Stimulated activated CD8-positive, alpha-beta memory T cell treated with anti-CD3 and anti-CD28 coated beads, Interleukin-7, amount 100 ng/mL, for 1 hour (primary cell): ENCODE measurements at places on chromosomes 11 and 22.

DNA sequence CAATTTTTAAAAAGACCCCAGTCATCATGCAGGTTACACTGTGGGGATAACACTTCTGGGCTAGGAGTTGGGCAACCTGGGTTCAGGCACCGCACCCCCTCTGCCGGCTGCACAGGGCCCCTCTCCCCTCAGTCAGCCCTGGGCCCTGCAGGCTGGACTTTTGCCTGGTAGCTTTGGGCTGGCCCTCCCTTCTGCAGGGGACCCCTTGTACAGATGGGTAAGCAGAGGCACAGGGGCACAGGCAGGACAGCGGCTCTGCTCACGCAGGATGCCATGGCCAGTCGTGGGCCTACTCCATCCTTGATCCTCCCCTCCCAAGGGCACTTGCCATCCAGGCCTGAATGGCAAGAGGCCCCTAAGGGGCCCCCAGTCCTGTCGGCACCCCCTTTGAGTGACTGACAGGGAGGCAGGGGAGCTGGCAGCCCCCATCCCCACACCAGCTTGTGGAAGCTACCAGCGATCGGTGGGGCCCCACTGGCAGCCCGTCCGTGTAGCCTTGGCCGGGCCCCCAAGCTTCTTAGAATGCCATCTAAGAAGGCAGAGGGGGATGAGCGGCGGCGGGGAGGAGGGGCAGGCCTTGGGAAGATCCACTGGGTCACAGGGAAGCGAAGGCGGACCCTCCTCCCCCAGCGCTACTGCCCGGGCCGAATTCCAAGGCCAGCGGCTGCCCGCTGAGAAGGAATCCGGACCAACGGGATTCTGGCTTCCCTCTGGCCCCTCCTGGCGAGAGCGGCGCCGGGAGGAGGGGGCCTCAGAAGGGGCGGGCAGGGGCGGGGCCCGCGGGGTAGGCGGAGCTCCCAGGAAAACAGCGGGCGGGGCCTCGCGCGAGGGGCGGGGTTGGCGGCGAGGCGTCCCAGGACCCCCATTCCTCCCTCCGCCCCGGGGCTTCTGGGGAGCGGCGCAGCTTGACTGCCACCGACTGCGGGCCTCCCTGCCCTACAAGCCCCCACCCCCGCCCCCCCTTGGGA, 6.8 kb upstream of the CHKA start:
- DNase-seq: no peak

GRCh38 chr11:13463779-13464290, 813 bp upstream of the BTBD10 start:
- no peak for DNase-seq

DNA sequence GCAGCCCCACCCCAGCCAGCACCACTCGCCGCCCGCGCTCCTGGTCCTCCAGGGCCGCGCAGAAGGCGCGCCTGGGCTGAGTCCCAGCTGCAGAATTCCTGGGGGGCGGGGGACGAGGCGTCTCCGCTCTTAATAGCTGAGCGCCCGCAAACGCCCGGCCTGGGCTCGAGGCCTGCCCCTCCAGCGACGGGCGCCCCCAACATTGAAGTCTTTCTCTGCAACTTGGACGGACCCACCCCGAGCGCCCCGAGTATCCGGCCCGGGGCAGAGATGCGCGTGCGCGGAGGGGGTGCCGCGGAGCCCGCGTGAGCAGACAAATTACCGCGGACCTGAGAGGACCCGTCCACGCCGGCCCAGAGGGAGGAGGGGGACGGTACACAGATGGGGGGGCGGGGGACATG, 6.7 kb upstream of the SYT7 start:
- peak; percentile 6 for DNase-seq

GRCh38 chr11:4025967-4026324, 68.7 kb upstream of the RRM1 start:
- DNase-seq: no peak

GRCh38 chr11:116687458-116688201, 85.2 kb downstream of the BUD13 start:
- DNase-seq: no peak

- no peak for DNase-seq
Measured at GRCh38 chr11:60809249-60809648, 24.1 kb downstream of the MS4A10 start.

DNA sequence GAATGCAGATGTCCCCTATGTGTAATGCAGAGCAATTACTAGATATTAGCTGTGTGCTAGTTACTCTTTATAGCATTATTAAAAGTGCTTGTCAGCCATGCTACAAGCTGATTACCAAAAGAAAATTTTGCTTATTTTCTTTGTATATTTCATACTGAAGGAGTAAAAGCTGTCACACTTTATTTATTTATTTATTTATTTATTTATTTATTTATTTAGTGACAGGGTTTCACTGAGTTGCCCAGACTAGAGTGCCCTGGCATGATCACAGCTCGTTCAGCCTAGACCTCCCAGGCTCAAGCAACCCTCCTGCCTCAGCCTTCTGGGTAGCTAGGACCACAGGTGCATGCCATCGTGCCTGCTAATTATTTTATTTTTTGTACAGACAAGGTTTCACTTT, 4.3 kb upstream of the MTNR1B start:
- no peak for DNase-seq

DNA sequence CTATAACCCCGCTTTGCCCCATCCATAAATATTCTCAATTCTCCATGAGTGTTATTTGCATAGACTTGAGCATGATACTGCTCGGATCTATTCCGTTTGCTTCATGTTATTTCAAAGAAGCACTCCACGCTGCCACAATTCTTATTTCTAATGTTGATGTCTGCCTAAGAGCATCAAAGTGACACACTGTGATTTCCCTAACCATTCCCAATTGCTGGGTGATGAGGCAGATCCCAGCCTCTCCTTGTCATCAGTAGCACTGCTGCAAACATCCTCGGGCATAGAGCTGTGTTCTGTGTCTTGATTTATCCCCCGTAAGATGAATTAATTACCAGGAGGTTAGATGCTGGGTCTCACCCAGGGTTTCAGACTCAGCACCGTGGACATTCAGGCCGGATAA, 178.3 kb upstream of the SEZ6L start:
- DNase-seq: no peak

- no peak for DNase-seq
Measured at GRCh38 chr22:37705205-37705604, 8.4 kb downstream of the TRIOBP start.

GRCh38 chr22:18119409-18120110, 9.0 kb downstream of the TUBA8 start:
- DNase-seq: no peak

DNA sequence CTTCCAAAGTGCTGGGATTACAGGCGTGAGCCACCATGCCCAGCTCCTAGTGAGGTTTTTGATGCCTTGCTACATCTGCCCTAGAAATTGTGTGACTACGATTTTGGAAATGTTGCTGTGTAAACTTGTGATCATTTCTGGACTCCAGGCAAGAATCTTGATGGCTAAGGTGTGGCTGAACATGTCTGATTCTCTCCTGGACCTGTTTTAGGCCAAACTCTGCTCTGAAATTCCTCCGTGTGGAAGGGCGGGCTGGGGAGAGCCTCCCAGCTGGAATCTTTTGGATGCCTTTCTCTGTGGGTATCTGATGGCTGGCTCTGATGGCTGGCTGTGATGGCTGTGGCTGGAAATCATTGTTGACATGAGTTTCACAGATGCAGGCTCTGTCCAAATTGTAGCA, 8.2 kb downstream of the PNPLA3 start:
- no peak for DNase-seq

DNA sequence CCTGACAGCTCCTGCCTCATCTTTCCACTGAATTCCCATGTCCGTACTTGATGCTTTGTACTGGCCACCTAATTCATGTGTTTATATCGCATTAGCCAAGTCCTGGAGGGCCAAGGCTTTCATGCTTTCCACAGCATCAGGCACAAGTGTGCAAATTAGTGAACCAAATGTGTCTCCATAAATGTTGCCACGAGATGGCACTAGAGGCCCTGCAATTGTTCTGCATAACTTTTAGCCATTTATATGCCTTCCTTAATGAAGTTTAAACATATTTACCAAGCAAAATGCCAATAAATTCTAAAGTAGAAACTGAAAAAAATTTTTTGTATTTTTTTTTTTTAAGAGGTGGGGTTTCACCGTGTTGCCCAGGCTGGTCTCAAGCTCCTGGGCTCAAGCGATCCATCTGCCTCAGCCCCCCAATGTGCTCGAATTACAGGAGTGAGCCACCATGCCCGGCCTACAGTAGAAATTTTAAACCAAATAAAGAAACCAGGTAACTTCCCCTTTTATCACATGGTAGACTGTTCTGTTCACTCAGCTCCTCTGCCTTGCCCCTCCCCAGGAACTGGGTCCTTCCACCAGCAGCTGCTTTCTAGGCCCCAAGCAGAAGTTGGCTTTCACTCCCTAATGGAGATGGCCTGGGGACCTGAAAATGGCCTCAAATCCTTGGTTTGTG, 20.8 kb upstream of the IL18BP start:
- peak; percentile 16 for DNase-seq

DNA sequence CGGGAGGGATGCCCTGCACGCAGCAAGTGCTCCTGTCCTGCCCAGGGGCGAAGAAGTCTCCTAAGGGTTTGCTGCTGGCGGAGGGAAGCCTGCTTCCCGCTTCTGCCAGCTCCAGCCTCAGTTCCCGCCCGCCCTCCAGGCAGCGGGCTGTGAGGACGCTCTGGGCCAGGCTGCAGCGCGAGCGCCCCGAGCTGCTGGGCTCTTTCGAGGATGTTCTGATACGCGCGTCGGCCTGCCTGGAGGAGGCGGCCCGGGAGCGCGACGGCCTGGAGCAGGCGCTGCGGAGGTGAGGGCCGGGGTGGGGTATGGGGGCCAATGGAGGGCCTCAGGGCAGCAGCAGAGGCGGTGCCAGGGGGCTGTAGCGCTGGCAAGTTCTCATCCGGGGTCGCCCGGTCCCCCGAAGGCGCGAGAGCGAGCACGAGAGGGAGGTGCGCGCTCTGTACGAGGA, 2.2 kb downstream of the CRACR2B start:
- DNase-seq: no peak

- no peak for DNase-seq
Measured at GRCh38 chr22:44752285-44753188, at the start of gene ARHGAP8. Gene ARHGAP8 (plus strand): TSS chr22:44752575. CDS start chr22:44786528, 33,953 bp downstream.

GRCh38 chr11:125662689-125663088, 18.0 kb downstream of the ACRV1 start:
- no peak for DNase-seq

DNA sequence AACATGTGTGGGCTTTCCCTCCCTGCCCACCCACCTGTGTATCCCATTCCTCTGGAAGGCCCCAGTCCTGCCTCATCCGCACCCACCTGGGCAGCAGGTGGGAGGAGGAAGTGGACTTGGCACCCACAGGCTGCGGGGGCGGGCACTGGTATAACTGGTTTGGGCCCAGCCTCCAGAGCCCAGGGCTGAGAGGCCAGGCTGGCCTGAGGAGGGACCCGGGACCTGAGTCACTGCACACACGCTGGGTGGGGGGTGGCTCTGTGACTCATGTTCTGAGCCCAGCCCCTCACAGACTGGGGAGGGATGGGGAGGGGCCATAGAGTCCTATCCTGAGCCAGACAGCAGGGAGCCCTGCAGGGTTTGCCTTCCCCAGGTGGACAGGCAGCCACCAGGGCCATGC, 16.7 kb downstream of the PHLDA2 start:
- no peak for DNase-seq

GRCh38 chr11:1654388-1655167, 25.0 kb downstream of the KRTAP5-5 start:
- DNase-seq: no peak

- DNase-seq: no peak
Measured at GRCh38 chr11:21072558-21072957, 403.2 kb downstream of the NELL1 start.

GRCh38 chr11:92941676-92942571, 27.5 kb upstream of the MTNR1B start:
- DNase-seq: no peak

- DNase-seq: no peak
Measured at GRCh38 chr11:82305123-82305522, 428.5 kb downstream of the FAM181B start.

- DNase-seq: no peak
Measured at GRCh38 chr11:129828301-129828836, 12.7 kb downstream of the TMEM45B start.

DNA sequence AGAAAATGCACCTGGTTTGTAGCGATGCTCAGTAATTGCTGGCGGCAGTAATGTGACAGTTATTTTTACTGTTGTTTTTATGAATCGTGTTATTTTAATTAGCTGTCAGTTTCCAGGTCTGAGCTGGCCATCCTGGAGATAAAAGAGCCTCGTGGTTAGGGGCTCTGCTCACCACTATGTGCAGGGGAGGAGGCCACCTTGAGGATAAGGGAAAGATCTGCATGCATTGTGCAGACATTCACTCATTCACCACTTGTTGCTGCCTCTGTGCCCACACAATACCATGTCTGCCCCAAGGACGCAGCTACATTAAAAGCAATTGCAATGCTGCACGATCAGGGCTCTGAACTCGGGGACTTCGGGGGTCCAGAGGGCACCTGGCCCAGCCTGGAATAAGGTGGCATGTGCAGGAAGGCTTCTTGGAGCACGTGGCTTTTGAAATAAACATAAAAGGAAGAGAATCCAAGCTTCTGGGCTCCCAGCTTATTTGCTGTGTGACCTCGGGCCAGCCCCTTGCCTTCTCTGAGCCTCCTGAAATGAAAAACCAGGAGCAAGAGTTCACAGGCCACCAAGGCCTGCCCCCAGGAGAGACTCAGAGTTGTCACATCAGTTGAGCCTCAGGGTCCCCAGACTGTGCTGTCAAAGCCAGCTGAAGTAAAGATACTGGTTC, 44.7 kb upstream of the SHISAL1 start:
- DNase-seq: no peak

GRCh38 chr22:23562186-23562585, 17.9 kb downstream of the IGLL1 start:
- DNase-seq: no peak

DNA sequence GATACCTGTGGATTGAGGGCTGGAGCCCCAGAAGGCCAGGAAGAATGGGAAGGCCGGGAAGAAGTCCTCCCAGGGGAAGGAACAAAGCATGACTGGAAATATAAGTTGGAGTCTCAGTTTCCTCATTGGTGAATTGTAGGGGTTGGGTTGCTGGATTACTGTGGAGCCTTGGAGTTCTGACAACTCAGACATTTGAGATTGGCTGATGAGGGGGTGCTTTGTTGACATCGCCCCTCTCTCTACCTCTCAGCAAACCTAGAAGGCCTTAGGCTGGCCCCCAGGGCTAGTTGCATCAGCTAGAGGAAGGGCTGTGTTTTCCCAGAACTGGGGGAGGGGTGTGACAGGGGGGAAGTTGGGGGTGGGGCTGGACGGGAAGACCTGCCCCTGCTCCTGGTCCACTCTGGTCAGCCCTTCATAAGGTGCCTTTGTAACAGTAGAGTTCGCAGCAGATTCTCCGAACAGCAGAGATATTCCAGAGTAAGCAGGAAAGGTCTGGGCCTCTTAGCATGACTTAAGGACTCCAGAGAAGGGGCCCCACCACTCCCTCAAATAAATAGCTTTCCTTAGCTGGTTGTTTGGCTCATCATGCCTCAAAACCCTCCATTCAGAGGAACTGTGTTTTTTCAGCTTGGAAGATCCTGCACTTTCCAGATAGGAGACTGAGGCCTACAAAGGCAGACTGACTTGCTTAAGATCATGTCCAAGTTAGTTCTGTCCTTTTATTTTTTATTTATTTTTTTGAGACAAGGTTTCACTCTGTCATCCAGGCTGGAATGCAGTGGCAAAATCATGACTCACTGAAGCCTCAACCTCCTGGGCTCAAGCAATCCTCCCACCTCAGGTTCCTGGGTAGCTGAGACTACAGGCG, 12.5 kb upstream of the THRSP start:
- DNase-seq: no peak
